Activated T-helper 1 cell treated with anti-CD3 and anti-CD28 coated beads, Interleukin-2, amount 50 U/mL, for 16 hours (primary cell): ENCODE measurements at places on chromosomes 5 and 9.

DNA sequence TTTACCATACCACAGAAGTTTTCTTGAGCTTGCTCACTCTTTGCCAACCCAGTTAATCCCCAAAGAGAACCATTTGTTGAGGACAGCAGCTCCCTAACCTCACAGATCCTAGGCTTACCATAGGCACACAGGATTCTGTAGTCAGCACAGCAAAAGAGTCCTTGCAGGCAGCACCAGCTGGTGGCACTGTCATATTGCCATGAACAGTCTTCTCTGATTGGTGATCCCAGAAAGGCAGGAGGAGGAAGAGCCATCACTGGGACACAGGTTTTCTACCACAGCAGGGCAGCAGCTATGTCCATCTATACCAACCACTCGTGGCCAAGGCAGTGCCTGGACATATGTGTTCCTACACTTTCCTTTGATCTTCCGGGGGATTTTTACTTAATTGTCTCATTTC, 297.1 kb upstream of the CD180 start:
- DNase-seq = no peak

DNA sequence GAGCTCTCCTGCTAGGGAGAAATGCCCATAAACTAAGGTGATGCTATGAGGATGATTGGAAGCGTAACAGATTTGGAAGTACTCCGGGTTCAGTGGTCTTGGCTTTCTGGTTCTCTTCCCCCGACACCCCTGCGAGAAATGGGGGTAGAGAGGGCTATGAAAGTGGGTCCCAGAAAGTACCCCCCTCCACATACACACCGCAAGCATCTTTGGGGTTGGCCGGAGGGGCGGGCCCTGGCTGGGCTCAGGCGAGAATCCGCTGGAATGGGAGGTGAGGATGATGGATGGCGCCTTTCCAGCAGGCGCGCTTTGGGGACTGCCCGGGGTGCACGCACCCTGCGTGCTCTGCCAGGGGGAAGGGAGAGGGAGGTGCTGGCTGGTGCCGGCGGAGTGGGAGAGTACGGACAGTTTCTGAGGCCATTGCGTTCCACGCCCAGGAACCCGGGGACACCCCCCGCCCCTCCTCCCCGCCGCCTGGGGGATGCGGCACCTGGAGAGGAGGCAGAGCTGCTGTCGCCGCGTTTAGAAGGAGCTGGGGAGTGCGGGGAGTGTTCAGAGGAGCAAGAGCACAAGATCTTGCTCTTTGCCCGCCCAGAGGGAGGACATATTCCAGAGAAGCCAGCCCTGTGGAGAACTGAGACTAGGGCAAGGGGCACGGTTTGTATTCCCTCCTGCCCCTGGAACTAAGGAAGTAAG, 1.9 kb downstream of the PCSK5 start:
- no peak for DNase-seq

GRCh38 chr5:73883646-73884045, 257.6 kb downstream of the ARHGEF28 start:
- DNase-seq = no peak

GRCh38 chr9:95316794-95317118, 753 bp downstream of the FANCC start:
- no peak for DNase-seq

- no peak for DNase-seq
Observed at GRCh38 chr5:147507480-147508126, 2.3 kb downstream of the DPYSL3 start.

- no peak for DNase-seq
Observed at GRCh38 chr9:33453999-33454660, 6.7 kb upstream of the AQP3 start.

- DNase-seq = no peak
Observed at GRCh38 chr5:38725371-38725865, 120.4 kb upstream of the OSMR start.

GRCh38 chr5:157772127-157772526, 28.6 kb downstream of the LSM11 start:
- DNase-seq = no peak

DNA sequence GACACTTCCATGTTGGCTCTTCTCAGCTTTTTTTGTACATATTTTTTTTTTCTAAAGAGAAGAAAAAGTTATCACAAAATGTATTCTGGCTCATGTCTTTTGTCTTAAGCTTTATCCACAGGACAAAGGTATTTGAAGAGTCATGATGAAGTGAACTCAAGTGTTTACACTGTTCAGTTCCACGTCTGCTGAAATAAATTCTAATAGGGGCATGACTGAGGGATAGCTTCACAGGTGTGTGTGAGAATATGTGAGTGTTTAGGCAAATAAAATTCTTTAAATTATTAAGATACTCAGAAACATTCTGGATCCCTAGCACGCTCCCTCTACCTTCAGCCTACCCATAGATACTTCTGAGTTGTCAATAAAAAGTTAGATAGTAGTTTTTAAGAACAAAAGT, 59.8 kb downstream of the BAAT start:
- no peak for DNase-seq

- no peak for DNase-seq
Observed at GRCh38 chr9:22382331-22382730, 64.3 kb upstream of the DMRTA1 start.

DNA sequence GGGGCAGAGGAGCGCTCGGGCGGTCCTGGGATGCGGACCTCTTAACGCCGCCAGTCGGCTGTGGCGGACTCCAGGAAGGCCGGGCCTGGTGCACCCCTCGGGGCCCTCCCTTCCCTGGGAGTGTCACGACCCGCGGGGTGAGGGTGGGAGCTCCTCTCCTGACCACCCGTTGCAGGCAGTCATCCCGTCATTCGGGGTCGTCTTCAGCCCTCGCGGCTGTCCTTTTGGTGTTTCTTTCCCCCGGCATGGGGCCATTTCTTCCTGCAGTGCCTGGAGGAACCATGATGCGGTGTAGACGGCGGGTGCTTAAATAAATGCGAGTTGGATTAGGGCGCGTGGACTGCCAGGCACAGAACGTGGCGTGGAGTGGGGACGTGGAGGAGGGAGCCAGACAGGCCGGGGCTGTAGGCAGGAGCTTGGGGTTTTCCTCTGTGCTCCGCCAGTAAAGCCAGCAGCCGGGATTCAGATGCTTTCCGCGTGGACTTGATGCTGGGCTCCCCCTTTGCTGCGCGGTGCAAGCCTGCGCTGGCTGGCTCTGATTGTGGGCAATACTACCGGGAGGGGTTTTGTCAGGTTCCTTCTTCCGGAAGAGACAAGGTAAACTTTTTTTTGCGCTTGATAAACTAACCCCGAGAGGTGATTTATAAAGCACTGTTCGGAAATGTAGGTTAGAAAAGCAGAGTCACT, 868 bp downstream of the KDM4C start:
- peak; percentile 32 for DNase-seq

- no peak for DNase-seq
Observed at GRCh38 chr9:125587819-125588460, 119.1 kb downstream of the MAPKAP1 start.

DNA sequence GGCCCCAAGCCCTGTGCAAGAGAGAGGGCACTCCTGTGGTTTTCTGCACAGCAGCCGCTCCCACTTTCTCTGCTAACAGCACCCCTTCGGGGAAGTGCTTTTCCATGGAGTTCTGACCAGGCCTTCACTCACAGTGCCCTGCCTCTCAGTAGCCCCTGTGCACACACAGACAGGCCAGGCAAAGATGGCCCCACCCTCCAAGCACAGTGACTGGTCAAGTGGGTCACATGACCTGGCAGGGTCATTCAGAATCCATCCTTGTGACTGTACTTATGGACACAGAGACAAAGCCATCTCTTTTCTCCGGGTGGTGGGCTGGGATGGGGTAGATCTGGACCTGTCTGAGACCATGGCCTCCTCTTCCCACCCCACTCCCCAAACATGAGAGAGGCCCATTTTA, 82.5 kb downstream of the PSD2 start:
- DNase-seq = no peak

DNA sequence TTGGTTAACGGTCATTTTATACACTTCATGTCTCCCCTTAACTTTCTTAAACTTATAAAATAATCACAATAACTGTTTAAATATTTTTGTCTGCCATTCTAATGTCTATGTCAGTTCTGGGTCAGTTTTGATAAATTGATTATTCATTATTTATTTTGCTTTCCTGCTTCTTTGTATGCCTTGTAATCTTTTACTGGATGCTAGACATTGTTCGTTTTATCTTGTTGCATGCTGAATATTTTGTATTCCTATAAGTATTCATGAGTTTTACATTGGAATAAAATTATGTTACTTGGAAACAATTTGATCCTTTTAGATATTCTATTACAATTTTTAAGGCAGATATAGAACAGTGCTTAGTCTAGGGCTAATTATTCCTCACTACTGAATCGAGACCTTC, 952.0 kb downstream of the NR2F1-AS1 start:
- DNase-seq = no peak

- no peak for DNase-seq
Observed at GRCh38 chr9:26175264-26175663, 497.0 kb upstream of the TUSC1 start.

DNA sequence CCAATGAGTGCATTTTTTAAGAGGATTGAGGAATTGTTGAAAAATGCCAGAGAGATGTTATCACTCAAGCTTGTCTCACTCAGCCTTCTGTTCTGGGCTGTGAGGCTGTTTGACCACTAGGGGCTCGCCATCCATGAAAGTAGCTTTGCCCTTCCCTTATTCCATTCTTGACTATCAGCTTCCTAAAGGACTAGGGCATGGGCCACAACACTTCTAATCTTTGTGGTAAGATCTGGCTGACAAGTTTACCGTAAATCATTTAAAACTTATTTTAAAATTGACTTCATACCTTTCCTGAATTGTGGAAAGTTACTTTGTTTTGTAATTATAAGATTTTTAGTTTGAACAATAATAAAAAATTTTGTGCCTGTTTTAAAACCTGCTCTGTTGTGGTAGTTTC, 49.5 kb downstream of the TJP2 start:
- no peak for DNase-seq
